Mucosa of descending colon (tissue), 3 donors: ENCODE measurements at places on chromosomes 13 and 19.

DNA sequence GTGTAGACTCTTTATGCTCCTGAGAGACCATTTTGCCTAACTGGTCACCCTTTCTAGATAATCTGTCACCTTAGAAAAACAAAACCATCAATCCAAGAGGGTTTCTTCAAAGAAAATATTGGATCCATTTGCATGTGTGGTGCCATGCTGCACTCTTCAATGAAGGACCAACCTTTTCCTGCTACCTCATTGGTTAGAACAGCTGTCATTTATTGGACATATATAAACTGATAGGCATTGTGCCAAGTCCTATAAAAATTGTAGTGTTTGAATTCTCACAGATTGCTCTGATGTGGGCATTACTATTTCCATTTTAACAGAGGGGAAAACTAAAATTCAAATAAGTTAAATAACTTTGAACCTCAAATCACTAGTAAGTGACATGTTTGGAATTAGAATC, 333.2 kb downstream of the MYO16 start:
- no peak for DNase-seq

DNA sequence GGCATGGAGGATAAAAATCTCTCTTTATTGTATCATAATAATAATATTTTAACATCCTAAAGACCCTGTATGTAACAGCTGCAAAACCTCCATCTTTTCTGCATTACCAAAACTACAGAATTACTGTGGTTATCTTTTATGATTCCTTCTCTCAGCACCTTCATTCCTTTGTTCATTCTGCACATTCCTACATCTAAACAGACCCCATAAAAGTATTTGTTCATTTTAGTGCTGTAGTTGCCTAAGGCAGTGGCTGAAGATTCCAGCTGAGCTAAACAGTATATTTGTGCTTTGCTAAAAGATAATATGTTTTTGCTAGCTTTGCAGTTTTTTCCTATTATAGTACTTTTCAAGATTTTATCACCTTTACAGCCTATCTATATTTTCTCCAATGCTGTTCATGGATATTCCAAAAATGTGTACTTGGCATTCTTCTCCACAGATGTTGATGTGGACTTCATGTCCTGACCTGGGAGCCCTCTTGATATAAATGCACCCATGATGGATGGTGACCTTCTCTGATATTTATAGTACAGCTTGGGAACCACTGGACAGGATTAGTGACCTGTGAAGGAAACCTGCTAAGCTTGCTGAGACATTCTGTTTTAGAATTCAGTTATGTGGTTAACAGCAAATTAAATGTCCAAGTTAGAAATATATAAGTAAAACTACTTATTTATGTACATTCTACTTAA, 2832.9 kb upstream of the PCDH20 start:
- no peak for DNase-seq

DNA sequence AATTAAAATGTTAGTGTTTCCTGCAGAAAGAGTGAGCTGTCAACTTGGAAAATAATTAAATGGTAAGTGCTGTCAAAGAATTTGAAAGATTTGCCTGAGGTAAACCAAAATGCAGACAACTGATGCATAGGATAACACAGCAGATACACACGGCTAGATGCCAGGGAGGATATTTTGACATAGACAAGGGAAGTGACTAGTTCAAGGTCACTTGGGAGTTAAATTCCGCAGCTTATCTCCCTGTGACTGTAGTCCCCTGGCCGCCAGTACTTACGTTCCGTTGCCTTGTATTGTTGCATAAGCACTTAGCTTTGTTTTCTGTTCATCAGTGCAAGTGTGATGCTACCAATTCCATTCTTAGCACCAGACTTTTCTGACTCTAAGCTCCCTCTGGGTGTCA, 247.3 kb upstream of the MAB21L1 start:
- DNase-seq: no peak

- no peak for DNase-seq
Measured at GRCh38 chr19:13872695-13873389, 4.1 kb upstream of the NANOS3 start.
